ENCODE measurements at places on chromosomes 16 and 17.

GRCh38 chr16:66128371-66128770 lies 238.1 kb upstream of the CDH5 start:
- no peak for DNase-seq

DNA sequence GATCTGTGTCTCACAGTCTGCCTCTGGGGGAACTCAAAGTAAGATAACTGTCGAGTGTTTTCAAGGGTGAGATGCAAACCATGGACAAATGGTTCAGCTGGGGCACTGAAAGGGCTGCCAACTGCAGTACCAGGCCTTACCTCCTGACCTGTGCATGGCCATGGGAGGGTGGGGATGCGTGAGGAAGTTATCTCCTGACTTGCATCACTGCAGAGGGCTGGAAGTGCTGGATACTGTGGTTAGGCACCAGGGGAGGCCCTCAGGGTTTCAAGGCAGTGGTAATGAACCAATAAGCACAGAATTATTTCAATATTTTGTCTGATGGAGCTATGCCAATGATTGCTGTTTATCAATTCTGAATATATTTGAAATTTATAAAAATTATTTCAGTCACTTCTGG lies 159.2 kb downstream of the CYLD start:
- no peak for DNase-seq

DNA sequence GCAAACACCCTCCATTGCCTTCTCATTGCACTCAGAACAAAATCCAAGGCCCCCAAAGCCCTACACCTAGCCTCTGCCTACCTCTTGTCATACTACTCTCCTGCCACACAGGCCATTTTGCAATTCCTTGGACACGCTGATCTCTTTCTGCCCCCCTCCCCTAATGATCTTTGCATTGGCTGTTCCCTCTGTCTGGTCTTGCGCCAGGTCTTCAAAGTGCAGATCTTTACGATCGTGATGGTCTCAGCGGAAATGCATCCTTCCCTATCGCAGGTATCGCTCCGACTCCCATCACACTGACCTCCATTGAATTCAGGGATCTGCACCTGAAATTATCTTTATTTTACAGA lies 777 bp upstream of the MOSMO start:
- DNase-seq = no peak

- no peak for DNase-seq
These were observed 5.9 kb downstream of the KRT14 start for GRCh38 chr17:41580687-41581365.

DNA sequence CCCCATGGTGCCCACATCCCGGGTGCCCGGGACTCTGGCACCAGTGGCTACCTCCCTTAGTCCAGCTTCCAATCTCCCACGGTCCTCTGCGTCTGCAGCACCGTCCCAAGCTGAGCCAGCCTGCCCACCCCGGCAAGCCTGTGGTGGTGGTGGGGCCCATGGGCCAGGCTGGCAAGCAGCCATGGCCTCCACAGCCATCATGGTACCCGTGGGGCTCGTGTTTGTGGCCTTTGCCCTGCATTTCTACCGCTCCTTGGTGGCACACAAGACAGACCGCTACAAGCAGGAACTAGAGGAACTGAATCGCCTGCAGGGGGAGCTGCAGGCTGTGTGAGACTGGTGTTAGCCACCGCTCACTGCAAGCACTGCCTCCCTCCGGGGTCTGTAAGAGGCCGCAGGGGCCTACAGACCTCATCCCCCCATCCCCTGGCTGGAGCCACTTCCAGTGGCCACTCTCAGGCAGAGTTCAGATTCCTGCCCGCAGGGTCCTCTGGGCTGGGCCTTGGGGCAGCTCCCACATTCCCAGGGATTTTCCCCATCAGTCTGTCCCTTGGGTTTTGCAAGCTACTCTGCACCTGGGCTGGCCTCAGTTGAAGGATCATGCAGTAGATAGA lies 3.9 kb upstream of the SETD1A start:
- DNase-seq = peak; percentile 71

DNA sequence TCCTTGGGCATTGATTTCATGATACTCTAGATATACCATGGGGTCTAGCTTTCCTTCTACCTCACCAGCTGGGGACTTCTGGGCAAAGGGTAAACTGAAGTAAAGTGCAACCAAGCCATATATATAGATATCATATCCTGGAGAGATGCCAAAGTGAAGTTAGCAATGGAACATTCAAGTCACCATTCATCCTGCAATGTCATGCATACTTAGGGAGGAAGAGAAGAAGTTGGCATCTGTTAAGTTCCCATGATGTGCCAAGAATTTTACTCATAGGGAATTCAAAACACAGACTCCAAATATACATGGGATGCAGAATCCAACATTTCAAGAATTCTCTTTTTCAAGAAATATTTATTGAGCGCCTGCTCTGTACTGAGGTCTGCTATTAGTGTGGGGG lies 399.8 kb downstream of the HS3ST4 start:
- no peak for DNase-seq

- DNase-seq = no peak
These were observed 26.6 kb downstream of the PIPOX start for GRCh38 chr17:29069526-29070041.

DNA sequence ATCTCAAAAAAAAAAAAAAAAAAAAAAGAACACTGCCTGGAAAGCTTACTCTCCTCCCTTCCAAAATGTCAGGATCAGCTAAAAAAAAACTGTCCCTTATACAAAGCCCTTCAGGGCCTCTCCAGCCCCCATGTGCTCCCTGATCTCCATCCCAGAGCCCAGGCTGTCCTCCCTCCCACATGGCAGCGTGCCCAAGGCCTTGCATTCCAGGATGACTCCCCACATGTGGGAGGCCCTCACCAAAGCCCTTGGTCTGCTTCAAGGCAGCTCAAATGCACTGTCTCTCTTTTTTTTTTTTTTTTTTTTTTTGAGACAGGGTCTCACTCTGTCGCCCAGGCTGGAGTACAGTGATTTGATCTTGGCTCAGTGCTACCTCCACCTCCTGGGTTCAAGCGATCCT lies 2.3 kb downstream of the FDXR start:
- no peak for DNase-seq

- DNase-seq = no peak
These were observed 9.6 kb upstream of the PLEKHG4 start for GRCh38 chr16:67269766-67270165.
